ENCODE measurements at places on chromosomes 2 and 18. TPM values are rescaled to one million over a fixed set of nuclear protein-coding genes. Genes with fewer than 3 reads are reported as not detected.
A peak's percentile ranks its signal among the peaks of the same experiment; 100 is the strongest.

FOXI3 gene
- total RNA-seq = not detected

VRK2 gene
- total RNA-seq = 27.2 TPM

PLB1 gene
- 0.90 TPM for total RNA-seq

GRCh38 chr2:162333968-162334367, 10.0 kb upstream of the GCA start:
- DNase-seq = peak; percentile 33

DNA sequence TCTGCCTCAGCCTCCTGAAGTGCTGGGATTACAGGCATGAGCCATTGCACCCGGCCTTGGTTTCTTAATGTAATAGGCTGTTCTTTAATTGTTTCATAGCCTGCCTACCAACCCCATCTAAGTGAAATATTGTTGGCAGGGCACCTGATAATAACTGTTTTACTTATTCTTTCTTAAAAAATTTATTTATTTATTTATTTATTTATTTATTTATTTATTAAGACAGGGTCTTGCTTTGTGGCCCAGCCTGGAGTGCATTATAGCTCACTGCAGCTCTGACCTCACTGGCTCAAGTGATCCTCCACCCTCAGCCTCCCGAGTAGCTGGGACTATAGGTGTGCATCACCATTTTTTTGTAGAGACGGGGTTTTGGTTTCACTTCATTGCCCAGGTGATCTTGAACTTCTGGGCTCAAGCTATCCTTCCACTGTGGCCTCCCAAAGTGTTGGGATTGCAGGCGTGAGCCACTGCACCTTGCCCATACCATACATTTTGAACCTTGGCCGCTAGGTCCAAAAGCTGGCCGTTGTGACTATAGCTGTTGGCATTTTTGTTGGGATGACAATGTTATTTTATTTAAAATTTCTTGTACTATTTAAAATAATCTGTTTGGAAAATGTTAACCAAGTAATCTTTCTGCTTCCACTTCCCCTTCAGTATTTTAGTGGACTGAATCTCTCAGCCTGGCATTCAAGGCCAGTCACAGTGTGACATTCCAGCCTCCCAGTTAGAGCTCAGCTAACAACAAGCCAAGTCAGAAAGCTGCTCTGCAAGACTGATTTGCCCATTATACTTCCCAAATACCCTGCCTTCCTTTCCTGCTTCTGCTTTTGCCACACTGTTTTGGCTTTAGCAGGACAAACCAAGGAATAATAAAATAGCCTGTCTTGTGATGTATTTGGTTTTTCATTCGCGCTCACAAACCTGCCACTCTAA, 52.4 kb downstream of the BABAM2 start:
- no peak for DNase-seq

- DNase-seq = no peak
Observed at GRCh38 chr18:36650906-36651305, 177.9 kb downstream of the TPGS2 start.

DNA sequence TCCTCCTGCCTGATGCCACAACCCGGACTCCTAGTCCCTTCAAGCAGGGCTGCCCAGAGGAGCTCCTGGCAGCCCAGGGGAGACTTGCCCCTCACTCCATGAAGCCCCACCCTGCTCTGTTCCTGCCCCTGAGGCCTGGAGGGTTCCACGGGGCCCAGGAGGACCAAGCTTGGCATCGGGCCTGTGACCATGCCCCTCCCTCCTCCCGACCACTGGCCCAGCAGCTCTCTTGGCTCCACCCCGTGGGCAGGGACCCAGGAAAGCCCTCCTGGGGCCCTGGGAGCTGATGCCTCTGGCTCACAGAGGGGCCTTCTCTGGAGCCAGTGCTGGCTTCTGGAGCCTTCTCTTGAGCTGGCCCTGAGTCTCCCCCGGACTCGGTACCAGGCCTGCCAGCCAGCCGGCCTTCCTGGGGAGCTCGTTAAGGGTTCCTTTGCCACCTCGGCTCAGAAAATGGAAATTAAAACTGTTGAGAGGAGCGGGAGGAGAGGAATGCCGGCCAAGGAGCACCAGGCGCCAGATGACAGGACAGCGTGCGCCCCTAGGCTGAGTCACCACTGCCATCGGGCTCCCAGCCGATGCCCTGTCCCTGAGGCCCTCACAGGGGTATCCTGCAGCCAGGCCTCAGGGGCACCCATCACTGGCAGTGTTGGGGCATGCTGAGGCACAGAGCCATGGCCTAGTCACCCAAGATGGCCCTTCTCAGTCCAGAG, 40.6 kb upstream of the SNED1 start:
- DNase-seq = no peak

- DNase-seq = peak; percentile 51
Observed at GRCh38 chr2:227477291-227477690, 5.3 kb downstream of the AGFG1 start.

GRCh38 chr2:196136151-196136550, 35.2 kb downstream of the STK17B start:
- DNase-seq = no peak

Measured in IMR-90 (cell line).